ENCODE measurements at places on chromosomes 3 and 15.

DNA sequence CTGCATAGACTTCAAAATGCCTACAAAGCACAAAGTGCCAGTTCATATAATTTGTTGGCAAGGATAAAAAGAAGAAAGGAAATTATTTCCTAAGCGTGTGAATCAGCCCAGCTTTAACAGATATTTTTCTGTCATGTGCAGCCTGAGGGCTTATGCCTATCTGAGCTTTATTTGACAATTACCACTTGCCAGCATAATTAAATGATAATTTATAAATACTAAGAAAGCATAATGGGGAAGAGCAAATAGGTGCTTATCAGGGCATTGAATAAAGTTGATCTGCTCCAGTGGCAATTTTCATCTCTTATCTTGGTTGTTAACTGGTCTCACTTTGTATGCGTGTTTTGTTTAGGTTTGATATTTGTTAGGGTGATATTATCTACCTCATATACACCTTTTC lies 313.4 kb upstream of the DNAJC19 start:
- H3K27me3 ChIP-seq = no peaks in the 10 kb centered on the region
- no peak overlapping the region for H3K4me3 ChIP-seq
- H3K27ac ChIP-seq = no peak overlapping the region
- no peaks in the 10 kb centered on the region for H3K4me1 ChIP-seq
- DNase-seq = no peak

DNA sequence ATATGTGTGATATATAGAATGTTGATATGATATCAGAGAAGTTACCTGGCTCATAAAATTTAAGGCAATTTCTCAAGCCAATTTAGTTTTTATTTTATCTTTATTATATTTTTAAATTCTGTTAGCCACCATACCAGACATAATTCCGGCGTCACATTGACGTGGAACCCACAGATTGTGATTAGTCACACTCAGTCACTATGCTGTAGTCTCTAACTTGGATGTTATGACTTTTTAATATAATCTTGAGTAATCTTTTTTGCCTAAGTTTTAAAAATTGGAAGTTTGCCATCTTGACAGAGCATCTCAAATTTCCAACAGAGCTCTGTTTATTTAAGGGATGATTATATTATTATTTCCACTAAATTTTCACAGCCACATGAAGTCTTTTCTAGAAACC lies 9.7 kb upstream of the DCLK3 start:
- no peaks in the 10 kb centered on the region for H3K27me3 ChIP-seq
- no peak overlapping the region for H3K27ac ChIP-seq
- H3K36me3 ChIP-seq = no peaks in the 10 kb centered on the region
- no peak overlapping the region for H3K4me3 ChIP-seq

- no peak overlapping the region for H3K4me3 ChIP-seq
- no peaks in the 10 kb centered on the region for H3K36me3 ChIP-seq
Observed at GRCh38 chr3:23096041-23096440, 107.1 kb upstream of the UBE2E2 start.

DNA sequence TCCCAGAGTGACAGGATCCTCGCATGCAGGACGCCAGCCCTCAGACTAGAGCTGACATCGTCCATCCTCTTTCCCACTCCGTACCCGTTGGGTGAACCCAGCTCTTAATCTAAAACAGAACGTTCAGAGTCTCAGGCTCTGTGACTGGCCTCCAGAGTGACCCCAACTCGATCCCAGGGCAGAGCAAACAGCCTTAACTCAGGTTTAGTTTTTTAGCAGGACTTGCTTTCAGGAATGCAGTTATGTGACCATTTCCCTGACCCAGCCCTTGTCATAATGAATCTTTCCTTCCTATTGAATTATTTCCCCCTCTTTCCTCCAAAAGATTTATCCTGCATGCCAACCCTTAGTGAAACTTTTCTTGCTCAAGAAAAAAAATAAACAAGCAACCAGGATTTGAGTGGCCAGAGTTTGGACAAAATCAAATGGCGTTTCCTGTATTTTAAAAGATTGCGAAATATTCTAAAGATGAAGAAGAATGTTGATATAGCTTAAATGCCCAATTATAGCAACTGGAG lies 47.8 kb upstream of the RARB start:
- no peak overlapping the region for H3K27ac ChIP-seq
- H3K27me3 ChIP-seq = no peaks in the 10 kb centered on the region
- DNase-seq = no peak

DNA sequence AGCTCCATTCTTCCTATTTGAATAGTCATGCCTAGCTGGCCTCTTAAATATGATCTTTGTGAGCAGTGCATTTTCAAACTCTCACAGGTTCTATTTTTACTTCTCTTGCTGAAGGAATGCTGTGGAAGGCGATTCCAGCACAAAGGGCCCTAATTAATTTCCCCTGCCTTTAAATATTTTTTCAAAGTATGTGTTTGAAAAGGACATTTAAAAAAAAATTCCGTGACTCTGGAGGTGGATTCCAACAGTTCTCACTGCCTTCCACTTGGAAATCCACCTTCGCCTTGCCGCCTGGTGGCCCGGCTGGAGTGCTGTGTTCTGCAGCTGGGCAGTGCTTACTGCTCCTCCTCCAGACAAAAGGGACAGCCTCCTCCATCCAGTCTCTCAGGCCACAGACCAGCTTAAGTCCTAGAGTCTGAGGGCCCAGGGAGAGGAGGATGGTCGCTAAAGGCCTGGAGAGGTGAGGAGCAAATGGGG lies 61.5 kb upstream of the CORO2B start:
- H3K27me3 ChIP-seq = peaks cover 2% of the 10 kb centered on the region
- H3K4me1 ChIP-seq = no peaks in the 10 kb centered on the region
- no peak overlapping the region for H3K4me3 ChIP-seq
- H3K27ac ChIP-seq = no peak overlapping the region
- DNase-seq = no peak

DNA sequence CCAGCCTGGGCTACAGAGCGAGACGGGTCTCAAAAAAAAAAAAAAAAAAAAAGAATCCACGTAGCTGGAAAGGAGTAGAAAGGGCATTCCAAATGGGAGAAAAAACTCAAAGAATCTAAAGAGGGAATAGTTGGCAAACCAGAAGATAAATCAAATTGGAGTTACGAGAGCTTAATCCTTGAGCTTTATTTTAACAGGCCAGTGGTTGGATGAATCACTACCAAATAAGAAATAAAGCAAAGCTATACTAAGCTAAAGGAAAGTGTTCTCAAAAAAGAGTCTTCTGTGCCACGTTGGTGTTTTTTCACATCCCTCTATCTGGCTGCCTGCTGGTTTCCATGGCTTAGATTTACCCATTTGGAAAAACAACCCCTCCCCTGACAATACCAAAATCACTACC lies 14.0 kb downstream of the VGLL4 start:
- no peak overlapping the region for H3K4me3 ChIP-seq
- H3K27me3 ChIP-seq = no peaks in the 10 kb centered on the region
- no peaks in the 10 kb centered on the region for H3K36me3 ChIP-seq
- DNase-seq = no peak
- peaks cover 35% of the 10 kb centered on the region for H3K4me1 ChIP-seq

DNA sequence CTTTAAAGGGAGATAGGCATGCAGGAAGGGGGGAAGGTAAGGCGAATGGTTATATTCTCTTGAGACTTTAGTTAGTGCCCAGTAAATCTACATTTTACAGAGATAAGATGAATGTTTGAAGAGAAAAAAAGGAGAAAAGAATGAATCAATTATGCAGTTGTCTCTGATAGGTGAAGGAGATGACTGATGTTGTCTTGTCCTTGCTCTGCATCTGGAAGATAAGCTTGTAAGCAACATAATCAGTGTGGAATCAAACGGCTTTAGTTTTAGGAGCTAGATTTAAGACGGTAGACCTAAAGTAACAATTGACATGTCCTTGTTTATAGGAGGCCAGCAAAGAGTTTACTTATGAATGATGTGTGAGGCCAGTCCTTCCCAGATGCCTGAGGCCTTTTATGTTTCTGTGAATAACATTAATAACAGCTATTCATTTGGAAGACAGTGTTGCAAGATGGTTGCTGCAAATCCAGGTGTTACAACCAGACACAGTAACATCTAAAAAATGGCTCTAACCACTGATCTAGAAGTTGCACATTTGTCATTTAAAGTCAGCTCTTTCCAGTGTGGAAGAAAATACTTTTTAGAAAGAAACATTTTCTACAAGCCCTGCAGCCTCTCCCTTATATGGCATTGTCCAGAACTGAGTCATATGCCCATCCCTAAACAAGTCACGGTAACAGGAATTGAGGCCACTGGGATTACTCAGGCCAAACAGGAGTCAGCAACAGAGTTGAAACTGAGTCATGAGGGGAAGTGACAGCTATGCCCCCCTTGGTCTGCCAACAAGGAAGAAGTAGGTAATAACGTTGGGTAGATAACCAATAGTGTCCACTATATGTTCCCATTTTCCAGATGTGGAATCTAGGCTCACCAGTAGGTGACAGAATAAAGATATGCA lies 77.5 kb upstream of the FBN1 start:
- no peak overlapping the region for H3K27ac ChIP-seq
- H3K27me3 ChIP-seq = no peaks in the 10 kb centered on the region
- H3K36me3 ChIP-seq = peaks cover 9% of the 10 kb centered on the region

DNA sequence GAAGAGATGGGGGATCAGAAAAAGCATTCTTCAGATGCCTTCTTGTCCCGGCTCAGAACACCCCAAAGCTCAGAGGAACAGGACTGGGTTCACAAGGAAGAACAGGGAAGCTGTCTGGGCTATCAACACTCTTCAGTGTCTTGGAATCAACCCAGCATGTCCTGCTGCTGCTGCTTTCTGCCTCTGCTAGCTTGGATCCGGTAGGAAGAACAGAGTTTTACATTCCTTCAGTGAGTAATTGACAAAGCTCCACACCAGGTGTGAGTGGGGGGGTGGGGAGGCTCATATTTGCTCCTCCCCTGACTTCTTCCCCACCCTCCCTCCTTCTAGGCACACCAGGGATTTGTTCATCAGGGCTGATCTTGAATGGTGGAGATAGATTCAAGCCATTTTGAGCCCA lies 13.1 kb upstream of the ETV5 start:
- H3K4me3 ChIP-seq = no peak overlapping the region
- no peak for DNase-seq
- H3K27ac ChIP-seq = no peak overlapping the region

- no peaks in the 10 kb centered on the region for H3K27me3 ChIP-seq
- no peak overlapping the region for H3K4me3 ChIP-seq
- no peak overlapping the region for H3K27ac ChIP-seq
Observed at GRCh38 chr3:62229908-62230307, 143.4 kb downstream of the FEZF2 start.

DNA sequence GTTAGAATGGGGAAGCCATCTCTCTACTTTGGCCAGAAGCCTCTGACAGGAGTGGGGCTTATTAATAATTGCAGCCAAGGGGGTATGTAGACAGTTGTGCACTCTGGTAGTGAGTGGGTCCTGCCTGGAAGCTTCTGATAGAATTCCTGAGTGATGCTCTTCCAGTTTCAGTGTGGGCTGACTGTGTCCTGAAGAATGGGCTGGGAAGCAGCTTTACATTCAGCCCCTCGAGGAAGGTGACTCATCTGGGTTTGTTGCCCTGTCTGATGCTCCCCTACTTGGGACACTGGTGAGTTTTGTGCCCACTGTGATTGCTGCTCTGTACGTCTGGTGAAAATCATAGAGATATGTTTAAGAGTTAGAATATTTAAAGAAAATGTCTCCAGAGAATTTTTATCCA lies 444.7 kb upstream of the RBMS3 start:
- no peaks in the 10 kb centered on the region for H3K36me3 ChIP-seq
- no peak overlapping the region for H3K27ac ChIP-seq
- H3K4me3 ChIP-seq = no peak overlapping the region

DNA sequence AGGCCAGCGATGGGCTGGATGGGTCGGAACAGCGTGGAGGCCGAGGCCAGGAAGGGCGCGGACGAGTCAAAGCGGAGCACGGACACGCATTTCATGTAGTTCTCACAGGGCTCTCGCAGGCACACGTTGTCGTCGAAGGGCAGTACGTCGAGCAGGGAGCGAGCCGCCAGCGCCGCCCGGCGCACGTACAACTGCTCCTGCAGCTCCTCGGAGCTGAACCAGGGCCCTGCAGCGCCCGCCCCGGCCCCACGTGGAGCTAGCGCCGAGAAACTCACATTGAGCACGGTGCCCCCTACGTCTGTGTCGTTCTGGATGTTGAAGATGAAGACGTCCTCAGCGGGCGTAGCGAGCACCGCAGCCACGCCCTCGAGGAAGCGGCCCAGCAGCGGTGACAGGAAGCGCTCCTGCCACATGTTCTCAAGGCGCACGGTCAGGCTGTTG lies 5.8 kb downstream of the CELSR3 start:
- H3K4me1 ChIP-seq = no peaks in the 10 kb centered on the region
- no peak overlapping the region for H3K4me3 ChIP-seq
- no peaks in the 10 kb centered on the region for H3K36me3 ChIP-seq
- DNase-seq = no peak

DNA sequence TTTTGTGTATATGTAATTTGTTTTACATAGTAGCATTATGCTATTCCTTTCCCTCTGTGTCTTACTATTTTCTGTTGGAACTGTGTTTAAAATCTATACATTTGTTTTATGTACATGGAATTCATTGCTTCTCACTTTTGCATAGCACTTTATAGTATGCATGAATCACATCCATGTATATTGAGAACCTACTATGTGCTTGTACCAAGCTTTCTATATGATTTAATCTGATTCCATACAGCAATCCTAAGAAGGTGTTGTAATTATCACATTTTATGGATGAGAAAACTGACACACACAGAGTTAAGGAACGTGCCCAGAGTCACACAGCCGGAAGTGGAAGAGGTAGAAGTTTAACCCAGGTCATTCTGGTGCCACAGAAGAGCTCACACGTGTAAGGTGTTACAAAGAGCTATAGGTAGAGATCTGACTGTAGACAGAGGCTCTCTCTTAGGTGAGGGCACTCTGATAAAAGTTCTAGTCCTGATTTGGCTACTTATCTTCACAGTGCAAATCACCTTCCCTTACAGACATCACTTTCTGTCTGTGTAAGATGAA lies 3.5 kb upstream of the SMAD3 start:
- H3K4me1 ChIP-seq = peaks cover 13% of the 10 kb centered on the region
- no peaks in the 10 kb centered on the region for H3K36me3 ChIP-seq
- H3K27ac ChIP-seq = no peak overlapping the region
- H3K27me3 ChIP-seq = peaks cover 43% of the 10 kb centered on the region
- H3K4me3 ChIP-seq = no peak overlapping the region

GRCh38 chr3:10108091-10108490 lies at the start of gene FANCD2OS:
Gene FANCD2OS (minus strand): TSS chr3:10108255. CDS start chr3:10104774, 3,481 bp downstream.
- peaks cover 7% of the 10 kb centered on the region for H3K36me3 ChIP-seq
- no peak within 1 kb of the TSS for H3K4me3 ChIP-seq
- DNase-seq = no peak
- no peaks in the 10 kb centered on the region for H3K4me1 ChIP-seq
- no peak within 1 kb of the TSS for H3K27ac ChIP-seq

DNA sequence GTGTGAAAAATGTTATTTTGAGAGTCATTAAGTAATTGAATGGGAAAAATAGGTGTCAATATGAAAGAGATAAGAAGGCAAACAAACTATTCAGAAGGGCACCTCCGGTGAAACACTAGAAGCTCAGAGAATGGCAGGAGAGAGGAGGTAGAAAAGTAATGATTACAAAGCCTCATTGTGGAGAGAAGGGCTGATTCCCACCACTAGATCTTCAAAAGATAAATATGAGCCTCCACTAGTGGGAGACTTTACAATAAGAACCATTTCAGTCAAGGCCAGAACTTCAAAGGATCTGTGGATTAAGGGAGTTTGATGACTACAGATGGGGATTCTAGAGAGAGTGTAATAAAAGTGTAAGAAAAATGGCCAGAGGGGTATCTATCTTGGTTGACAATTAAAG lies 535.6 kb downstream of the NLGN1 start:
- no peak overlapping the region for H3K4me3 ChIP-seq
- DNase-seq = no peak
- no peaks in the 10 kb centered on the region for H3K4me1 ChIP-seq
- H3K36me3 ChIP-seq = no peaks in the 10 kb centered on the region

GRCh38 chr15:38208779-38209178 lies 43.9 kb upstream of the SPRED1 start:
- H3K4me3 ChIP-seq = no peak overlapping the region
- H3K27me3 ChIP-seq = peaks cover 3% of the 10 kb centered on the region
- no peak for DNase-seq
